ENCODE measurements at places on chromosomes 2 and 18.
A peak's percentile ranks its signal among the peaks of the same experiment; 100 is the strongest.

- H3K27ac ChIP-seq: no peak overlapping the region
- H3K27me3 ChIP-seq: no peaks in the 10 kb centered on the region
- DNase-seq: no peak
- H3K4me3 ChIP-seq: no peak overlapping the region
- peaks cover 2% of the 10 kb centered on the region for H3K36me3 ChIP-seq
Observed at GRCh38 chr18:79371561-79372121, 24.1 kb upstream of the NFATC1 start.

- H3K4me1 ChIP-seq: peaks cover 24% of the 10 kb centered on the region
- no peak for DNase-seq
- no peaks in the 10 kb centered on the region for H3K27me3 ChIP-seq
- no peaks in the 10 kb centered on the region for H3K36me3 ChIP-seq
- no peak overlapping the region for H3K27ac ChIP-seq
Observed at GRCh38 chr18:54392543-54393023, 34.9 kb downstream of the C18orf54 start.

GRCh38 chr18:62420513-62421209 lies 95.6 kb downstream of the TNFRSF11A start:
- no peaks in the 10 kb centered on the region for H3K27me3 ChIP-seq
- peaks cover 18% of the 10 kb centered on the region for H3K4me1 ChIP-seq
- peak overlapping the region; percentile 37 for H3K4me3 ChIP-seq
- H3K36me3 ChIP-seq: no peaks in the 10 kb centered on the region

GRCh38 chr18:28048612-28049011 lies 128.3 kb downstream of the CDH2 start:
- no peak overlapping the region for H3K27ac ChIP-seq
- no peaks in the 10 kb centered on the region for H3K27me3 ChIP-seq
- H3K4me3 ChIP-seq: no peak overlapping the region
- peaks cover 39% of the 10 kb centered on the region for H3K4me1 ChIP-seq
- H3K36me3 ChIP-seq: peaks cover 2% of the 10 kb centered on the region
- no peak for DNase-seq

DNA sequence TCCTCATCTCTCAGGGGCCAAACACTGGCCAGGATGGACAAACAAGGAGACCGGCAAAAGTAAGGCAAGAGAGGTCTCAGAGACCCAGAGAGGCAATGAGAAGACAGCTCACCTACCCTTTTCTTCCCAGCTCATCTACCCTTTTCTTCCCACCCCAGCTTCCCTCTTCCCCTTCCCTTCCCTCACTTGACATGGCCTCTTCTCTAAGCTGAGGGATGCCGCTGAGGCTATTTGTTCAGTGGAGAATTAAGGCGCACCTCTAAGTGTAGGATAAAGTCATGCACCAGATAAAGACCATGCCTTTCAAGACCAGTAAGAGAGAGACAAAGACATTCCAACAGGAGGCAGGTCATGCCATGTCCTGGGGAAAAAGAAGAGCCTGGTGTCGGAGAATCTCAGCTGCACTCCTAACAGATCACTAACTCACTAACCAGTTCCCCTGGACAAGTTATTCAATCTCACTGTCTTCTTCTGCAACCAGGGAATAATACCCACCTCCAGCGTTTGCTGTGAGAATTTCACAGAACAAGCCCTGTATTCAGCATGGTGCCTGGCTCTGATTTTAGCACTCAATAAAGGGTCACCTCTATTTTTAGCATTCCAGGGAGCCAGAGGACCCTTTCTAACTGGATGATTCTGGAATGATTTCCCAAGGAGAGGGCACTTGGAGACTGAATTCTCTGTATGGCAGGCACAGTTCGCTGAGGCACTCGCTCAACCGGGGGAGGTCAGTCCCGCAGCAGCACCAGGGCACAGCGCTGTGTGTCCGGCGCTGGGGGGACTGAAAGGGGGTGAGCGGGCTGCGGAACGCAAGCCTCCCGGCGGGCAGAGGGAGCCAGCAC lies 3.0 kb upstream of the FOSL2 start:
- peaks cover 6% of the 10 kb centered on the region for H3K36me3 ChIP-seq
- DNase-seq: peak; percentile 1

- H3K36me3 ChIP-seq: no peaks in the 10 kb centered on the region
- H3K4me1 ChIP-seq: no peaks in the 10 kb centered on the region
- no peak overlapping the region for H3K27ac ChIP-seq
- peaks cover 30% of the 10 kb centered on the region for H3K27me3 ChIP-seq
Observed at GRCh38 chr2:110837446-110838409, 105.4 kb downstream of the ACOXL start.

DNA sequence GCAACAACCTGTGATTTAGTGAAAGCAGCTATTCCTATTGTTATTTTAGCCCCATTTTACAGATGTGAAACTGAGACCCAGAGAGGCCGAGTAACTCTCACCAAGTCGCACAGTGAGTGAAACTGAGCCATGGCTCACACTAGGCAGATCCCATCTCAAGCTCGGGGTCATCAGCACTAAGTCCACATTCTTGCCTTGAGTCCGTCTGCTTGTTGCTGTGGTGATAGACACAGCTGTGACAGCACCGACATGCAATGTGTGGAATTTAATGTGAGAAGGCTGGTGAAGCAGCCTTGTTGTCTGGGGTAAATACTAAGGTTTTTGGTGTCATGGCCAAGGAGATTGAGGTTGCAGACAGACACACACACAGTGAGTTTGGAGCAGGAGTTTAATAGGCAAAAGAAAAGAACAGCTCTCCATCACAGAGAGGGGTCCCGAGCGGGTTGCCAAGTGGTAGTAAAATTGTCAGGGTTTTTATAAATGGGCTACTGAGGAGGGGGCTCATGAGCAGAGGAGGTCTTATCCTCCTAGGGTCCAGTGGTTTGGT lies 40.2 kb upstream of the GMCL1 start:
- peaks cover 9% of the 10 kb centered on the region for H3K36me3 ChIP-seq
- H3K4me3 ChIP-seq: peak overlapping the region; percentile 47
- no peaks in the 10 kb centered on the region for H3K27me3 ChIP-seq
- DNase-seq: no peak

DNA sequence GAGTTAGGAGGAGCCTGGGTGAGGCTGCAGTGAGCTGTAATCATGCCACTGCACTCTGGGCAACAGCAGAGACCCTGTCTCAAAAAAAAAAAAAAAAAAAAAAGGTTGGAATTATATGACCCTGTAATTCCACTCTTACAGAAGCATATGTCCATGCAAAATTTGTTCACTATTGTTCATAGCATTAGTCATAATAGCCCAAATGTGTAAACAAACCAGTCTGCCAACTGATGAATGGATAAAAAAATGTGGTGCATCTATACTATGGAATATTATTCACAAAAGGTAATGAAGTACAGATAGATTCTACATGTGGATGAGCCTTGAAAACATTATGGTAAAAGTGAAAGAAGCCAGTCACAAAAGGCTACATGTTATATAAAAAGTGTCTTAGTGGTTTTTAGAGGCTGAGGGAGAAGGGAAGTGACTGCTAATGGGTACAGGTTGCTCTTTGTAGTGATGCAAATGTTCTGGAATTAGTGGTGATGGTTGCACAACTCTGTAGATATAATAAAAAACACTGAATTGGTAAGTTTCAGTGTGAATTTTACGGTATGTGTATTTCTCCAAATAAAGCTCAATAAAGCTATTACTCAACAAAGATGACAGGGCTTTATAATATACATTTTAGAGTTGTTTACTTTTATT lies 9.4 kb downstream of the COA5 start:
- H3K4me3 ChIP-seq: no peak overlapping the region
- no peaks in the 10 kb centered on the region for H3K4me1 ChIP-seq
- no peak overlapping the region for H3K27ac ChIP-seq
- DNase-seq: no peak

GRCh38 chr18:75784390-75784789 lies 356.9 kb upstream of the SMIM21 start:
- peaks cover 5% of the 10 kb centered on the region for H3K4me1 ChIP-seq
- DNase-seq: no peak
- H3K27ac ChIP-seq: no peak overlapping the region
- peaks cover 8% of the 10 kb centered on the region for H3K27me3 ChIP-seq
- peak overlapping the region; percentile 64 for H3K4me3 ChIP-seq

GRCh38 chr2:121185571-121186074 lies 99.4 kb downstream of the TFCP2L1 start:
- H3K4me3 ChIP-seq: no peak overlapping the region
- peaks cover 5% of the 10 kb centered on the region for H3K4me1 ChIP-seq
- H3K27me3 ChIP-seq: peaks cover 17% of the 10 kb centered on the region

DNA sequence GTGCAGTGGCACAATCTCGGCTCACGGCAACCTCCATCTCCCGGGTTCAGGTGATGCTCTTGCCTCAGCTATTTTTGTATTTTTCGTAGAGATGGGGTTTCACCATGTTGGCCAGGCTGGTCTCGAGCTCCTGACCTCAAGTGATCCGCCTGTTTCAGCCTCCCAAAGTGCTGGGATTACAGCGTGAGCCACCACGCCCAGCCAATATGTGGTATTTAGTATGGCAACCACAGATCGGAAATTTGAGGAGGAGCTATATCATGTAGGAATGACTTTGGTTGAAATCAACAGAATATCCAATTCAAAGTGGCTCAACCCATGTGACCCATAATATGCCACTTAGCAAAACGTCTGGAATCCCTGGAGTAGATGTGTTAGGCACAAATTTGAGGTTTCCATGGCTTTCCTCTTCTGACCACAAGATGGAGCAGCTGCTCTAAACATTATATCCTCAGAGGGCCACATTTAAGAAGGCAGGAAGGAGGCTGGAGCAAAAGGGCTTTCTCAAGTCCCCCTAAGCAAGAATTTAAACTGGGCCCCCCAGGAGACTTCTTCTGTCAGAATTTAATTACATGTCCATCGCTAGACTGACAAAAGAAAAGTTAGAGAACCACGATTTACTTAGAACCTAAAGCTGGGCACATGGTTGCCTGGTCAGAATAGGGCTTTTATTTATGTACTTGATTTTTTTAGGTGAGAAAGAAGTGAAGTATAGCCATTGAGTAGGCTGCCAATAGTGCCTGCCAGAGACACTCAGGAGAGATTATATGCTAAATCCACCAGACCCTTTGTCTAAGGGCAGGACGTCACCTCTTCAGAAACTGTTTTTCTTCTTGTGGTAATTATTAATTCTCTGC lies 49.6 kb upstream of the ITSN2 start:
- no peaks in the 10 kb centered on the region for H3K36me3 ChIP-seq
- DNase-seq: no peak
- H3K27me3 ChIP-seq: peaks cover 3% of the 10 kb centered on the region
- H3K4me3 ChIP-seq: no peak overlapping the region
- H3K4me1 ChIP-seq: no peaks in the 10 kb centered on the region

- peaks cover 18% of the 10 kb centered on the region for H3K36me3 ChIP-seq
- H3K27ac ChIP-seq: no peak overlapping the region
- DNase-seq: no peak
- H3K27me3 ChIP-seq: no peaks in the 10 kb centered on the region
- peaks cover 3% of the 10 kb centered on the region for H3K4me1 ChIP-seq
Observed at GRCh38 chr2:182784058-182784706, 68.1 kb downstream of the DNAJC10 start.

DNA sequence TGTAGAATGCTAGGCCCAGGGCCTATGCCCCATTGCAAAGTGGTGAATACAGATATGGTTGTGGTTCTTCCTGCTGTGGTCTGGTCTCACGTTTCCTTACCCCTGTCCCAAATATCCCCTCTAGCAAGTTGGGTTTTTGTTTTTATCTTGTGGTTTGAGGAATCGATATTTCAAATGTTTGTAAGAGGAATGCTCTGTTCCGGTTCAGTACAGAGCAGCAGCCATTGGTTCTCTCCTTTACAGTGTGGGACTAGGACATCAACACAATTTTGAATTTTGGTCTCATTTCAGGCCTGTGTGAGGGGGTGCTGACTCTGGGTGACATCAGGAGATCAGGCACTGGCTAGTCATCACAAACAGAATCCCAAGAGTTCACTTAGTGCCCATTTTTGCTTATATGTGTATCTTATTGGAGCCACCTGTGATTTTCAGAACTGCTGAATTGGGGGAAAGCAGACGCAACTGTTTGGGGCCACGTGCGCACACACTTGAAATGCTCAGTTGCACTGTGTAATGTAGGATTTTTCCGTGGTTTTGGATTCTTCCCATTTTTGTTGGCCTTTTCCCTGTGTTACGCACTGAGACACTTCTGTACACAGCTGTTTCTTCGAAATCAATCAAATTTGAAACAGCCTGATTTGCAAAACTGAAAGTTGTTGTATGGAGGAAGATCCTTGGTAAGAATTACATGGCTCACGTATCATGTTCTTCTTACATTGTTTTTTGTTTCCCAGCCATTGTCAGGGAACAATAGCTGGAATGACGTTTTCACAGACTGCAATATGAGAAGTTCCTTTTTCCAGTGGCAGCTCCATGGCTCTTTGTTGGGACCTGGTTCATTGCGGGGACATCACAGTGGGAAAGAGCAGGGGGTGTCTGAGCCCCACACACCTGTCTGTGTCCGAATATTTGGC lies 8.6 kb downstream of the SH3BP4 start:
- H3K27ac ChIP-seq: peak overlapping the region; percentile 56
- peaks cover 68% of the 10 kb centered on the region for H3K4me1 ChIP-seq
- peaks cover 2% of the 10 kb centered on the region for H3K36me3 ChIP-seq
- DNase-seq: no peak
- H3K4me3 ChIP-seq: no peak overlapping the region
- no peaks in the 10 kb centered on the region for H3K27me3 ChIP-seq

- no peak for DNase-seq
- H3K4me3 ChIP-seq: no peak overlapping the region
- no peaks in the 10 kb centered on the region for H3K36me3 ChIP-seq
Observed at GRCh38 chr2:228374741-228375140, 193.3 kb upstream of the SPHKAP start.

- DNase-seq: no peak
- H3K4me3 ChIP-seq: no peak overlapping the region
- no peaks in the 10 kb centered on the region for H3K4me1 ChIP-seq
- H3K27ac ChIP-seq: no peak overlapping the region
Observed at GRCh38 chr2:4357121-4357520, 653.7 kb downstream of the DCDC2C start.

GRCh38 chr18:10398571-10398970 lies 55.9 kb upstream of the APCDD1 start:
- H3K27ac ChIP-seq: no peak overlapping the region
- H3K36me3 ChIP-seq: no peaks in the 10 kb centered on the region
- no peak overlapping the region for H3K4me3 ChIP-seq
- DNase-seq: no peak
- H3K27me3 ChIP-seq: peaks cover 2% of the 10 kb centered on the region
- peaks cover 20% of the 10 kb centered on the region for H3K4me1 ChIP-seq

DNA sequence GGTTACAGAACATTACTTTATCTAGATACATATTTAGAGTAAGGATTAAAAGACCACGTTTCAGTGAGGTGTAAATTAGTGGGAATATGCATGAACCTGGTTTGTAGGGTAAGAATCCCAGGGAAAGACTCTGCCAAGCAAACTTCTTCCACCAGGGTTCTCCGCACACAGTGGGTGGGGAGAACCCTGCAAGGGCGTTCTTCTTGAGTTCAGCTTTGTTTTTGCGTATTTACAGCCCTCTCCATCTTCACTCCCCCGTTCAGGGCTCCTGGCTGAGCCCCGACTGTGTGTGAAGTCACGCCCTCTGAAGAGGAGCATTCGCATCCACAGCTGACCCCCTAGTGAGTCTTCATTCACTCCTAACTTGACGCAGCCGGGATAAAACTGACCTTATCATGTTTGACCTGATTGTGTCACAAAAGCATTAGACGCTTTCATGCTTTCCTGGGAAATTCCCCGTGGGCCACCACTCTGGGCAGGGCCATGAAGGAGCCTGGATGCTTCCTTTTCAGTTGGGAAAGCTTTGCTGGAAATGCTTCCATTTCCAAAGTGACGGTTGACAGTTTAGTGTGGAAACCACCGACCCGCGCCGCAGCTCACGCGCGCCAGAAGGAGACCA lies 1.0 kb downstream of the ALKAL2 start:
- no peaks in the 10 kb centered on the region for H3K27me3 ChIP-seq
- H3K27ac ChIP-seq: peak overlapping the region; percentile 54
- peaks cover 31% of the 10 kb centered on the region for H3K36me3 ChIP-seq
- no peak for DNase-seq
- peaks cover 28% of the 10 kb centered on the region for H3K4me1 ChIP-seq

- H3K4me3 ChIP-seq: no peak overlapping the region
- H3K27ac ChIP-seq: peak overlapping the region; percentile 10
- H3K27me3 ChIP-seq: no peaks in the 10 kb centered on the region
- no peaks in the 10 kb centered on the region for H3K36me3 ChIP-seq
- peaks cover 23% of the 10 kb centered on the region for H3K4me1 ChIP-seq
Observed at GRCh38 chr2:116810645-116811044, 1003.8 kb upstream of the DDX18 start.
